ENCODE measurements at places on chromosomes 11 and 22. TPM values are rescaled to one million over a fixed set of nuclear protein-coding genes. Genes with fewer than 3 reads are reported as not detected.
A peak's percentile ranks its signal among the peaks of the same experiment; 100 is the strongest.

Gene RCOR2
- total RNA-seq, result not detected

Gene B4GAT1
- total RNA-seq, result 8.6 TPM

Gene GLYAT
- not detected for total RNA-seq

Gene PRR33
- total RNA-seq, result not detected

GRCh38 chr11:35163702-35164496, 24.9 kb downstream of the CD44 start:
- peak; percentile 43 for DNase-seq

DNA sequence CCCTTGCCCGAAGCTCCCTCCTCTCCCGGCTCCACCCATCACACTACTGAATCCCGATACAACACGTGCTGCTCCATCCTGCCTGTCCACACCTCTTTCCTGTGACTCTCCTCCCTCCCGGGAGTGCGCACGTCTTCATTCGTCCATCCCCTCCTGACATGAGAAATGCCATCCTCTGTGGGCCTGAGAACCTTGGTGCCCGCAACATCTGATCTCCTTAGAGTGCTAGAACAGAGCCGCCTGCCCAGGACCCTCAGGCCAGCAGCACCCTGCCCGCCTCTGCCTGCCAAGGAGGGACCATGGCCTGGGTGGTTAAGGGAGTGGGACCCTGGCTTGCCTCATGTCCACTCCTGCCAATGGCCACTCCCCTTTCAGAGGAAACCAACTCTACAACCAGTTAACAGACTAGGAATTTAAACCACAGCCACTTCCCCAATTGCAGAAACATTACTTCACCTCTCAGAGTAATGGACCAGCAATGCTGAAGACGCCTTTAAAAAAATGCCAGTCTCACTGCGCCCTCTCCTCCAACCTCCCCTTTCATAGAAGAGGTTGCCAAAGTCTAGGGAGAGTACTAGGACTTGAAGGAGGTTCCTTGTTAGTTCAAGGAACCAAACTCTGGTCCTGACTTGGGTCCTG, 466.3 kb downstream of the OPCML start:
- DNase-seq, result no peak

DNA sequence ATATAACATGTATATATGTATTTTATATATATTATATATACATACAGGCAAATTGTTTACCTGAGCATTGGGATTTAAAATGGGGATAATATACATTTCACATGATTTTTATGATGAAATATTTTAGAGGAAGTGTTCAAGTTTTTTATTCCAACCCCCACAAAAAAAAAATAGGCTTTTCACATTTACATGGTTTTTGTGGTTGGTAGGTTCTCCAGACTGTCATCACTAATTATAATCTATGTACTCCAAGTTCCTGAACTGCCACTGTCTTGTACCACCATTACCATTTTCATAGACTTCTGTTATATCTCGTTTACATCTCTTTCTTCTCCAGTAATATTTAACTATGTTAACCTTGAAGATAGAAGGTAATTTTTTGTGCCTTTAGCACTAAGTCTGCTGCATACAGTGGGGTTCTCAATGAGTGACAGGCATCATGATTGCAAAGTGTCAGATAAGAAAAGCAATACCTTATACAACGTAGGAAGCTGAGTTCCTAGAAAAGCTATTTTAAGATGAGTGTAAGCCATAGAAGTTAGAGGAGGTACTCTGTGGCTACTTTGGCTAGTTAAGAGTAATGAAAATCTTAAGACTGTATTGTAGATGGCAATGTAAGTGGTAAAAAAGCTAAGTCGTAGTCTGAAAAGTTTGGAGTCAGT, 5.2 kb downstream of the TMEM126A start:
- DNase-seq, result no peak

DNA sequence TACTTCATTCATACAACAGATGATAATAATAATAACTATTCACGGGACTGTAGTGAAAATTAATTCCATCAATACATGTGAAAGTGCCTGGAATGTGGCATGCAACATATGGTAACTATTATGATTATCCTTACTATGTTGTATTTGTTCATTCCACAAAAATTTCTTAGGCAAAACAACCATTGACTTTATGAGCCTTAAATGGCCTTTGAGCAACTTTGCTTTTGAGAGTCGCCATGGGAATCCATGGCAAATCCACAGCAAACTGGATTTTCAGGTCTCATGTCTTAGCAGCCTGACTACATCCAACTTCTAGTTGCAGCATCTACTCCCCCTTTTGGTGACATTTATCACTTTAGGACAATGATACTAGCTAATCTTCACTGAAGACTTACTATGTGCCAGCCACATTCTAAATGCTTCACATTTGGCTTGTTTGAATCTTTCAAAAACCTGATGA, 56.8 kb downstream of the SLC1A2 start:
- DNase-seq, result no peak

GRCh38 chr22:34696557-34696956, 369.4 kb upstream of the ISX start:
- DNase-seq, result no peak

DNA sequence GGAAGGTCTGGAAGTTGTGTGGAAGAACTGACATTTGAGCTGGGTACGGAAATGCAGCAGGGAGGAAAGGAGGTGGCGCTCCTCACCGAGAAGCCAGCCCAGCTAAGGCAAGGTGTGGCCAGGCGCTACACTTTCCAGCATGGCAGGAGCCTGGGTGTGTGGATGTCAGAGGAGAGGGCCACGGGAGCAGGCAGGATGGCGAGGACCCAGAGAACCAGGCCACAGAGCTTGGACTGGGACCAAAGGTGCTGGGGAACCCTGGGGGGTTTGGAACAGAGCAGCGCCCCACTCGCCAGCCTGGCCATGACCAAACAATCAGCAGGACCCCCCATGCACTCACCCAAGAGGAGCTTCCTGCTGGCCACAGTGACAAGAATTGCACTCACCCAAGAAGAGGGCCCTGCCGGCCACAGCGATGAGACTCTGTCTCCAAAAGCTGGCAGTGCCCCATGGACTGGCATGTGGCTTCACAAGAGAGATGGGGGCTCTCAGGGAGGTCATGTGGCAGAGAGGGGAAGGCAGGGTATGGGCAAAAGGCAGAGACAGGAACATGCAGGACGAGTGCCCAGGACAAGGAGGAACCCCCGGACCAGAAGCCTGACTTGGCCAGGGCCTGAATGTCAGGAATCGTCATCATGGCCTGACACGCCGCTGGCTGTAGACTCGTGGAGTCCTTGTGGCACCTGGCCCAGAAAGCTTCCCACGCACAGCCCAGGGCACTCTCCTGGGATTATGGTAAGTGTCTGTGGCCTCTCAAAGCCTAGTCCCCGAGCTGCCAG, 45.4 kb downstream of the IGF2 start:
- DNase-seq, result peak; percentile 91

DNA sequence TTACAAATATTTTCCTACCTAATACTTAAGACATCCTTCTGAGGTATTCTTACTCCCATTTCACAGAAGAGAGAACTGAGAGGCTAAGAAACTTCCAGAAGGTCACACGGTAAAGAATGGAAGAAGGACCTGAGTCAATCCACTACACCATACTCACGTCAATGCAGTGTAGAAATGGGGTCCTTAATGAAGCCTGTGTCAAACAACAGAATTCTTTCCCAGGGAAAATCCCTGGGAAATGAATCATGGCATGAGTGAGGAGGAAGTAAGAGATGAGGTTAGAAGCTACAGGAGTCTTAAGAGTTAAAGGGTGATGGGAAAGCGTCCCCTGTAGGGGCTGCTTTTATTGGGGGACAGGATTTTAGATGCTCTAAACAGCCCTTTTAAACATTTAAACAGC, 147.9 kb downstream of the C11orf91 start:
- no peak for DNase-seq

GRCh38 chr11:75291741-75292140, 51.2 kb downstream of the TPBGL start:
- DNase-seq, result no peak

DNA sequence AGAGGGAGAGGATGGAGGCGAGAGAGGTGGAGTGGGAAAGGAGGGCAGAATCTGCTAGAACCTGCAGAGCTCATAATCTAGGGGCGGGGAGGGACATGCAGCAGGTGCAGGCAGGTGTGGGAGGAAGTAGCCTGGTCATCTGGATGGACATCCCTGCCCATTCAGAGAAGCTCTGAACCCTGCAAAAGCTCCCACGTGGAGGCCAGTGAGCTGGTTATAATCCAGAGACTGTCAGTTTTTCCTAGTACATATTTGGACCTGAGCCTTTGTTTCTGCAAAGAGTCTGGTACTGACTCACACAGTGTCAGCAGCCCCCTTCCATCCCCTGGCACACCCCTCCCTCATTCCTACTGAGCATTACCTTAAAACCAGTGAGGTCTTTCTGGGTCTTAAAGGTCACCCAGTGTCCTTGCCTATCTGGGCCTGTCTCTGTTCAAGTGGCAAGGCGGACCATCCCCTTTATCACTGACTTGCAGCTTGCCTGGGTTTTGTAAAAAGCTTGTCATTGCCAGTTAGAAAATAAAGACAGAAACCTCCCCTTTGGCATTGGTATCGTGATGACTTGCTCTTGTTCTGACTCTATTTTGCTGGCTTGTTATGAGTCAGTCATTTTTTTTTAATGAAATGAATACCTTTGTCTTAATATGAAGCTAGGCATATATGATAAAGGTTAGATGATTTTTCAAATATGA, 26.1 kb downstream of the PTPRJ start:
- DNase-seq, result peak; percentile 48

DNA sequence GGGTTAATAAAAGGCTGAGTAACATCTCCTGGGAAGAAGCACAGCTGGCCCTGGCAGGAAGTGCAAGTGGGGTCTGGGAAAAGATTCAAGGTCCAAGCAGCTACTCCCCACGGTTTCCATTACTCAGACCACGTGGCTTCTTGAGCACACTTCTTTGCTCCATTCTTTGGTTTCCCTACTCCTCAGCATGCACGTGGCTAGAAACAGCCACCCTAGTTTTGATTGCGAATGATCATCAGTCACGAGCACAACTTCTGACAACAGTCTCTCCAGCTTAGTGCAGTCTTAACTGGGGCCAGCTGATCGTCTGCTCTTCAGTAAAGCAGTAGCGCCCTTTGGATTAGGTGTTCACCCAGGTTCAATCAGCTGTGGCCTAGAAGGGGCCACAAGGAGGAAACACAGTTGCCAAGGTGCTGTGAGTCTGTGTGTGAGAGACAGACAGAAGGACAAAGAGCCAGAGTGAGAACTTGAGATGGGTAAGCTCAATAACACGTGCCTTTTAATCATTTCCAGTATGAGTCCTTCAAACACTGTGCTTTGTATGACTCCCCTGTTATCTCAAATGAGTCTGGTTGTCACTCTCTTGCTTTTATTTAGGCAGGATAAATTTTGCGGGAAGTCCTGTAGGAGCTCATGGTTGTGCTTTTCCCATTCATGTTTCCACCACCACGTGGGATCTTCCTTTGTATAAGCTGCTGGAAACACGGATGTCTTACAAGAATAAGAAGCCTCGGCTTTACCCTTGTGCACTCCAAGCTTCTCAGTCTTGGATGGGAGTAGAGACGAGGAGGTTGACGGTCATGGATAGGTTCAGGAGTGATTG, 901 bp upstream of the PARVA start:
- no peak for DNase-seq

- no peak for DNase-seq
Observed at GRCh38 chr11:84648471-84648870, 978.7 kb downstream of the DLG2 start.

DNA sequence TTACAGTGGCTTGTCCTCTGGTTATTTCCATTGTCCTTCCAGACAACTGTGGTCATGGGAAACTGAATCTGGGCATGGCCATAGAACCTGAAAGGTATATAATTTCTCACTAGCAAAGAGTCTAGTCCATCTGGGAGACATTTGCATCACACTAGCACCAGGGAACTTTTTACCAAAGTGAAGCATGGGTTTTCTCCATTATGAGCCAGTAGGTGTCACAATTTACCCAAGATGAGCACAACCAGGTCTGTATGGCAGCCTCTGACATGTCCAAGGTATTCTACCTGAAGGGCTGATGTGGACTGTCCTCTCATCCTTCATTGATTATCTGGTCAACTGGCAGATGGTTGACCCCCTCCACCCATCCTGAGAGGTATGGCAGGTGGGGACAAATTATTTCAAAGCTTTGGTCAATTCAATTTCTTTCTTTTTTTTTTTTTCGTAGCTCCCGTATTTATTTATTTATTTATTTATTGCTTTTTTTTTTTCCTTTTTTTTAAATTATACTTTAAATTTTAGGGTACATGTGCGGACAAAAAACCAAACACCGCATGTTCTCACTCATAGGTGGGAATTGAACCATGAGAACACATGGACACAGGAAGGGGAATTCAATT, 425.9 kb downstream of the TMEM135 start:
- peak; percentile 65 for DNase-seq

DNA sequence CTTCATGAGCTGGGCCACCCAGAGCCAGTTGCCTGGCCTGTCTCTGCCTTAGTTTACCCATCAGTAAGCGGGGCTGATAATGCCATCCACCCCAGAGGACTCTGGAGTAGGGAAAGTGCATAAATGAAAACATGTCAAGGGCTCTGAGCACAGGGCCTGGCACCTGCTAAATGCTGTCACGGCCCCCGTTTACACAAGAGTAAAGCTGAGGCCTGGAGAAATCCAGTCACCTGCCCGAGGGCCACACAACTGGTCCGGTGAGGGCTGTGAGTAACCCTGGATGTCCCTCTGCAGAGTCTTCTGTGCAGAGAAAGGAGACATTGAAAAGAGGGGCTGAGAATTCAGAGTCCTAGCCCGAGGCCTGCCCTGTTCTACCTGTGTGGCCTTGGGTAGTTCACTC, 110.6 kb upstream of the ANO1 start:
- no peak for DNase-seq

- peak; percentile 39 for DNase-seq
Observed at GRCh38 chr22:46049726-46050450, 72.9 kb upstream of the WNT7B start.

DNA sequence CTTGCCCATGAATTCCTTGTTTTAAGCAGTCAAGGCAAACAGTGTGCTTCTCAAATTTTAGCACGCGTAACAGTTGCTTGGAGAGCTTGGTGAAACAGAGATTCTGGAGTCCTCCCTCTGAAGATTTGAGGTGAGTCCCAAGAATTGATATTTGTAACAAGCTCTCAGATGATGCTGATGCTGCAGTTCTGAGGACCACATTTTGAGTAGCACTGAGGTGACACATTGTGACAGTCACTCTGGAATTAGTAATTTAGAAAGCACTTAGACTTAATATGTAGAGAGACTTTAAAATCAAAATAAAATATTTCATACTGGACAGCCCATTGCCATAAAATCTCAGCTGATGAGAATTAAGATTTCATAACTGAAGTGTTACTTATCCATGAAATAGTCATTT, 38.5 kb downstream of the DNAJC24 start:
- no peak for DNase-seq

GRCh38 chr22:49243965-49244364, 583.7 kb downstream of the BRD1 start:
- DNase-seq, result no peak

GRCh38 chr22:19766511-19767426, 6.2 kb downstream of the TBX1 start:
- DNase-seq, result no peak

DNA sequence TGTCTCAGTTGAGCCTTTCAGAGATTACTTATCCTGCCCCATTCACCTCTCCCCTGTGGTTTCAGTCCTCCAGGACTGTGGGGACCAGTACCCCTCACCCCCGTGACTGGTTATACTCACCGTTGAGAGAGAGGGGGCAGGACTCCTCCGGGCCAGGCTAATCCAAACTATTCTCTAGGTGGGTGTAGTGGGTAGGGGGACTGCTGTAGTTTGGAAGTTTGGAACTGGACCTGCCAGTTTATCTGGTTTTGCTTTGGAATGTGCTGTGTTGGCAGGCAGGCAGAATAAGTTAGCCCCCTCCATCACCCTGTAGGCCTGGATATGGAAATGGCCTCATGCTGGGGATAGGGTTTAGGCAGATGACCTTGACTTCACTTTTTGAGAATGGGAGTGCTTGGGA, 13.5 kb downstream of the TEAD1 start:
- no peak for DNase-seq

Data from MCF 10A (cell line).